ENCODE measurements at places on chromosomes 7 and 10. TPM values are rescaled to one million over a fixed set of nuclear protein-coding genes. Genes with fewer than 3 reads are reported as not detected.

The ADAM8 gene
- total RNA-seq: 0.33 TPM

The SYT15B gene
- total RNA-seq: not detected

The ADRB1 gene
- total RNA-seq: not detected

The CDHR1 gene
- not detected for total RNA-seq

The CLCN1 gene
- total RNA-seq: not detected

Measured in melanocyte of skin (primary cell).